Osteoblast (primary cell): ENCODE measurements at places on chromosomes 6 and 20. TPM values are rescaled to one million over a fixed set of nuclear protein-coding genes. Genes with fewer than 3 reads are reported as not detected.

GRCh38 chr20:3172126-3172932, 1.0 kb downstream of the LZTS3 start:
- H3K36me3 ChIP-seq = no peaks in the 10 kb centered on the region
- DNase-seq = peak; percentile 84
- H3K27me3 ChIP-seq = peaks cover 10% of the 10 kb centered on the region
- H3K27ac ChIP-seq = no peak overlapping the region

Gene INSM1
- not detected in 2 replicates for total RNA-seq

GRCh38 chr6:86217906-86218305, 575.2 kb upstream of the SYNCRIP start:
- H3K36me3 ChIP-seq = no peaks in the 10 kb centered on the region
- H3K4me1 ChIP-seq = no peaks in the 10 kb centered on the region
- no peak overlapping the region for H3K4me3 ChIP-seq

Gene SLCO4A1
- total RNA-seq = under 0.01 TPM in 1 of 2 replicates, not detected in the other

- H3K27ac ChIP-seq = peak overlapping the region; percentile 93
- no peaks in the 10 kb centered on the region for H3K27me3 ChIP-seq
Measured at GRCh38 chr20:58550275-58551059, 35.3 kb upstream of the APCDD1L start.

DNA sequence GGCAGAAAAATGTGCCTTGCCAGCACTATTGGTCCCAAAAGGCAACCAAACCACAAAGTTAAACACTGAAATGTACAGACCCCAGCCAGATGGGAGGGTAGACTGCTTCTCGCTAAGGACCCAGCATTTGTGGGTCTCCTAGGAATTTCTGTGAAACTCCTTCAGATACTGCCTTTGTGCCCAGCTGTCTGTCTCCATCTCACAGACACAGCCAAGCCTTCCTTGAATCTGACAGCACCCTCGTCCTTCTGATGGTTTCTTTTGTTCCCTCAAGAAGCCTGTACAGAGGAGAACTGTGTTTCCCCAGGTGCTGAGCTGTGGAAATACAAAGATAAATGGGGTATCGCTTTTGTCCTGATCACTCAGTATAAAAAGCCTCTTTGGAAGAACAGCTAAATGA, 254.0 kb upstream of the TAB2 start:
- H3K27ac ChIP-seq = no peak overlapping the region
- H3K27me3 ChIP-seq = no peaks in the 10 kb centered on the region
- peaks cover 30% of the 10 kb centered on the region for H3K4me1 ChIP-seq
- H3K4me3 ChIP-seq = no peak overlapping the region
- no peak for DNase-seq
- no peaks in the 10 kb centered on the region for H3K36me3 ChIP-seq

DNA sequence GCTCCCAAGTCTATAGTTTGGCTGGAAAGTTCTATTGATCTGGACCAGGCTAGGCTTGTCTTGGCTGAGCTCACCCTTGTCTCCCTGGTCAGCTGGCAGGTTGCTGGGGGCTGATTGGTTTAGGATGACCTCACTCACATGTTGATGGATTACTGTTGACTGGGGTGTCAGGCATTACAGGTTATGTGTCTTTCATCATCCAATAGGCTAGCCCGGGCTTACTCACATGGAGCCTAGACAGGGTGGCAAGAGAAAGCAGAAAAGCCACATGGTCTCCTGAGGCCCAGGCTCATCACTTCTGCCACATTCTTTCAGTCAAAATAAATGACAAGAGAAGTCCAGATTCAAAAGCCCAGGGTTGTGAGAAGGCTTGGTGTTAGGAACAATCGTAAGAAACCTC, 103.5 kb downstream of the BFSP1 start:
- no peaks in the 10 kb centered on the region for H3K36me3 ChIP-seq
- DNase-seq = no peak
- no peak overlapping the region for H3K4me3 ChIP-seq

Gene SRMS
- total RNA-seq = not detected in 2 replicates

GRCh38 chr20:62949153-62949821, 3.2 kb upstream of the SLC17A9 start:
- H3K4me1 ChIP-seq = peaks cover 17% of the 10 kb centered on the region
- DNase-seq = peak; percentile 30
- H3K4me3 ChIP-seq = no peak overlapping the region
- H3K27me3 ChIP-seq = no peaks in the 10 kb centered on the region

DNA sequence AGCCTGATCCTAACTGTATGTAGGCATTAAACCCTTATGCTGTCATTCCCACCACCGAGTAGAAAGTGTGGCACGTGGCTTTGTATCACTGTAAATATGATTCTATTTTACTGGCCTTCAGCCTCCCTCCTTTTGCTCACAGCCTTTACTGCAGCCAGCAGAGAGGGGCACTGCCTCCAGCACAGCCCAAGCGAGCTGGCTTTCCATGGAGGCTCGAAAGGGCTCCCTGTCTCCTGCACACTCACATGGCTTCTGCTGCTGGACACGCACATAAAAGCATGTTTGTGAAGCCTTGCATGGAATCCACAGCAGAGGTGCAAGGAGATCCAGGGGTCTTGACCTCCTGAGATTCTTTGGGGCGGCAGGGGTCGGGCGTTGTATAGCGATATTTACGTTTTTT, 51.3 kb downstream of the RNASET2 start:
- DNase-seq = no peak
- peaks cover 12% of the 10 kb centered on the region for H3K27me3 ChIP-seq
- no peak overlapping the region for H3K4me3 ChIP-seq
- H3K4me1 ChIP-seq = no peaks in the 10 kb centered on the region
- no peaks in the 10 kb centered on the region for H3K36me3 ChIP-seq

GRCh38 chr20:62449951-62450691, 22.8 kb upstream of the RBBP8NL start:
- no peaks in the 10 kb centered on the region for H3K36me3 ChIP-seq
- no peaks in the 10 kb centered on the region for H3K27me3 ChIP-seq
- no peak overlapping the region for H3K27ac ChIP-seq
- H3K4me3 ChIP-seq = no peak overlapping the region

GRCh38 chr6:138500045-138500665, 861 bp upstream of the NHSL1 start:
- H3K4me3 ChIP-seq = no peak overlapping the region
- H3K27me3 ChIP-seq = no peaks in the 10 kb centered on the region

DNA sequence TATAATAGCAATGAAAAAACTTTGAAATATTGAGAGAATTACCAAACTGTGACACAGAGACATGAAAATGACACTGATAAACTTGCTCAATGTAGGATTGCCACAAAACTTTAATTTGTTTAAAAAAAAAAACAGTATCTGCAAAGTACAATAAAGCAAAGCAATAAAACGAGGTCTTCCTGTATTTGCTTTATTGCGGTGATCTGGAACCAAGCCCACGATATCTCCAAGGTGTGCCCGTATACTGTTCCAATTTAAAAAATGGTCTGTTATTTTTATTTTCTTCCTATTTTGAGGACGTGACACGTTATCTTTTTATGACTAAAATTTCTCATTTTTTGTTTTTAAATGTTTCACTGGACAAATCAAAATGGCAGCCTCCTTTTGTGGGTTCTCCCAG, 25.5 kb downstream of the EYA2 start:
- H3K27ac ChIP-seq = no peak overlapping the region
- no peak overlapping the region for H3K4me3 ChIP-seq
